ENCODE measurements at places on chromosomes 5 and 9. TPM values are rescaled to one million over a fixed set of nuclear protein-coding genes. Genes with fewer than 3 reads are reported as not detected.

IFNA14 gene
- not detected for total RNA-seq

DNA sequence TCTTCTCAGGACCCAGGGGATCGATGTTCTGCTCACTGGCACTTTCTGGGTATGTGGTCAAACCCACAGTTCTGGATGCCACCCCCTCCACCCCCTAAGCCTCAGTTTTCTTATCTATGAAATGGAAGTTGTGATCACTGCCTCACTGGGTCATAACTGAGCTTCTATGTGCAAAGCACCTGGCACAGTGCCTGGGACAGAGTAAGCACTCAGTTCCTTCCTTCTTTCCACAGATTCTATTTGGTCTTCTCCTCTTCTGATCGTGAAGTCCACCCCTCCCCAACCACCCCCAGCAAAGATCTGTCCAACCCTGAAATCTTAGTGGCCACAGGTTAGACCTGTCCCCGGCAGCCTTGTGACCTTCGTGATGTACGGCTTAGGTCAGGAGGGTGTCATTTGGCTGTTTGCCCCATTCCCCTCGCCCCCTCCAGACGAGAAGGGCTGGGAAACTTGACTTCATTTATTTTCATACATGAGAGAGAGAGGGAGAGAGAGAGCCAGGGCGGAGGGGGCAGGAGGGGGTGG, 181.4 kb downstream of the FGF18 start:
- DNase-seq = no peak

CENPK gene
- 5.3 TPM for total RNA-seq

GRCh38 chr5:108257996-108258395, 123.9 kb downstream of the FBXL17 start:
- no peak for DNase-seq

DNA sequence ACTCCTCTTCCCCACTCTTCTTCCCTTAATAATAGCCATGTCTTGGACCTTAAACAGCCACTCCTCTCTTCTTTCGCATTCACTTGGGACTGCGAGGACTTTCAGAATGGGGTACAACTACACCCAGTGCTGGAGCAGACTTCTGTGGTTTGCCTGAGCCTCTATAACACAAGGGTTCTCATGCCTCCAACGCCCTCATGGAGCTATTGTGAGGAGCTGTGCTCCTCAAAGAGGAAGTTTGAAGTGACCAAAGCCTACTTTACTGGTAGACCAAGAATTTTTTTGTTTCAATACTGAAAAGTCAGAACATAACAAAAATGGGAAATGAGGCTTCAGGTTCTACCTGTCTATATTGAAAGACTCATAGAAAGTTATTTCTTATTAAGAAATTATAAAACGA, 316.4 kb downstream of the PIK3R1 start:
- DNase-seq = no peak

GRCh38 chr5:145887217-145887616, 14.4 kb upstream of the GRXCR2 start:
- DNase-seq = no peak

CDC37L1 gene
- 35.1 TPM for total RNA-seq

- no peak for DNase-seq
Observed at GRCh38 chr5:65203746-65204145, 278.0 kb downstream of the ADAMTS6 start.

- DNase-seq = no peak
Observed at GRCh38 chr5:175816348-175816747, 55.0 kb upstream of the CPLX2 start.

DNA sequence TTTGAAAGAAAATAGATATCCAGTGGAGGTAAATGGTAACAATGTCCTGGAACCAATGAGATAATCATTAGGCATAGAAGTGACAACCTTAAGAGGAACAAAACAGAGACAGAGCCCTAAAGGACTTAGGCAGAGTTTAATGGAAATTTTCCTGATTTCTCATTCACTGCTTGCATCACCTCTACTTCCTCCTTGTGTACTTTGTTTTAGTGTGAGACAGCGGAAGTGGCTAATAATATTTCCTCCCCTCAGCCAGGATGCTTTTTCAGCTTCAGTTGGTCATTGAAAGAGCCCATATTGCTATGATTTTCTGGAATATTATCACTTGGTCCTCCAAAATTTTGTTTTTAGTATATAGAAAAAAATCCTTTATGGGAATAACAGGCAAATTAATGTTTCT, 153.4 kb upstream of the MPDZ start:
- DNase-seq = no peak

LRRTM2 gene
- not detected for total RNA-seq

- no peak for DNase-seq
Observed at GRCh38 chr5:54653956-54654614, 136.5 kb downstream of the SNX18 start.

DNA sequence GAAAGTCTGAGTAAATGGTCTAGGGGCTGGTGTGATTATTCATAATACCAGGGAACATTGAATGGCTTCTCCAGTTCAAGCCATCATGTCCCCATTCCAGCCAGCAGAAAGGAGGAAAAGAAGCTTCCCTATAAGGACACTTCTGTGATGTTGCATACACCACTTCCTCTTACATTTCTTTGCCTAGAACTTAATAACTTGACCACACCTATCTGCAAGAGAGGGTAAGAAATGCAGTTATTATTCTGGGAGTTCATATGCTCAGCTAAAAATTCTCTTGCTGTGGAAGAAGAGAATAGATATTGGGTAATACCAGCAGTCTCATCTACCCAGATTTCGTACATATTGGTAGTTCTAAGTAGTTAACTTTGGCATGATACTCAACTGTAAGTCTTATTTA, 166.1 kb downstream of the SLC28A3 start:
- DNase-seq = no peak
